Thoracic aorta (tissue), 2 donors: ENCODE measurements at places on chromosomes 5 and 9.

- DNase-seq, result no peak
Measured at GRCh38 chr9:113589890-113590289, 126.4 kb downstream of the RGS3 start.

GRCh38 chr5:10849278-10849677 is 88.2 kb upstream of the DAP start:
- no peak for DNase-seq

GRCh38 chr5:56751572-56752313 is 63.6 kb upstream of the MAP3K1 start:
- no peak for DNase-seq

- no peak for DNase-seq
Measured at GRCh38 chr9:73753171-73753570, 601.5 kb downstream of the ANXA1 start.
